ENCODE measurements at places on chromosomes 7 and 10. TPM values are rescaled to one million over a fixed set of nuclear protein-coding genes. Genes with fewer than 3 reads are reported as not detected.
A peak's percentile ranks its signal among the peaks of the same experiment; 100 is the strongest.

DNA sequence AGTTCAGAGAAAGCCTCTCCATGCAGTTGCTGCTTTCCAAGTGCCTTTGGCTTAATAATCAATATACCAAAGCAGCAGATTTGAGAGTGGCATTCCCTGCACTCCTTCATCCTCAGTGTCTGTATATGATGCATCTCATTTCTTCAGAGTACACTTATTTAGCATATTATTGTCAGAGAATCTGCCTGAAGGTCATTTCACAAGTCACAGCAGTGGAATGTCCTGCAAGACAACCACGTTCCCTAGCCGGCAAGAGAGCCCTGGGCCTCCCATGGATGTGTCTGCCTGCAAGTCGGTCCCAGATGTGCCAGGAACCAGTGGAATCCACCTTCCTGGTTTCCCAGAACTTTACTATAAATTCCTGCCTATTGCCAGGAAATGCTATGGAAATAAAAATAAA, 289.4 kb upstream of the IGFBP3 start:
- no peak for DNase-seq
- peaks cover 53% of the 10 kb centered on the region for H3K4me1 ChIP-seq
- H3K4me3 ChIP-seq: no peak overlapping the region
- H3K27me3 ChIP-seq: peaks cover 13% of the 10 kb centered on the region
- peaks cover 5% of the 10 kb centered on the region for H3K36me3 ChIP-seq

GRCh38 chr7:1164436-1164835, 4.4 kb upstream of the ZFAND2A start:
- peaks cover 6% of the 10 kb centered on the region for H3K27me3 ChIP-seq
- no peak overlapping the region for H3K4me3 ChIP-seq
- H3K36me3 ChIP-seq: peaks cover 30% of the 10 kb centered on the region
- H3K4me1 ChIP-seq: peaks cover 6% of the 10 kb centered on the region
- DNase-seq: no peak

The OPN1SW gene
- not detected for total RNA-seq

The MAPK8 gene
- total RNA-seq: 53.7 TPM

GRCh38 chr10:92880233-92880861, 32.0 kb downstream of the EXOC6 start:
- no peaks in the 10 kb centered on the region for H3K36me3 ChIP-seq
- peak; percentile 28 for DNase-seq
- no peak overlapping the region for H3K4me3 ChIP-seq
- H3K4me1 ChIP-seq: peaks cover 30% of the 10 kb centered on the region
- no peak overlapping the region for H3K27ac ChIP-seq

DNA sequence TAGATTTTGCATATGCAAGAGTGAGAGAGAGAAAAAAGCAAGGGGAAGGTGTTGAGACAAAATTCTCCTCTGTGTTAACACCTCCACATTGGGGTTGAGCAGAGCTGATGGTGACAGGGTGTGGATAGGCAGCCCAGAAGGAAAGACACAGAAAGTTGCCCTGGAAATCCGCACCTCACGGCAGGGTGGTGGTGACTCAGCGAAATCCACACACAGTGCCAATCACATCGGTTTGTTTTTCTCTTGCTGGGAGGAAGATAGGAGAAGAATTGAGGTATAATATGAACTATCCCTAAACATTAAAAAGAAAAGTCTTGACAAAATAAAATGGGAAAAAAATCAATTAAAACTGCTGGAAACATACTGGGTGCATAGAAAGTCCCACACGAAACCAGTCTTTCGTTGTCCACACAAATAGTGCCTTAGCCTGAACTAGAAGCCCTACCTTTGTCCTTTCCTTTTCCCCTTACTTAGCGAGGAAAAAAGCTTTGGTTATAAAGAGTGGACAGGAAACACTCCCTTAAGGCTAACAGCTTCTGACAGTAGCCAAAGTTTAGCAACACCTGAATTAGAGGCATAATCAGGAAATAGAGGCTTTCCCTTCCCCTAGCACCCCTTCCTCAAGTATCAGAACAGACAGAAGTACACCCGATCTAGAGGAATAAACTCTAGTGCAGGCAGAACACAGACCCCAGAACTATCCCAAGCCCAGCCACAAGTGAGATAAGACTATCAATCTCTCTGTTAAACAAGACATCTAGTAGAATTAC, 39.2 kb upstream of the DNAJC1 start:
- no peaks in the 10 kb centered on the region for H3K36me3 ChIP-seq
- peak; percentile 9 for DNase-seq
- H3K27me3 ChIP-seq: no peaks in the 10 kb centered on the region
- H3K27ac ChIP-seq: peak overlapping the region; percentile 48

DNA sequence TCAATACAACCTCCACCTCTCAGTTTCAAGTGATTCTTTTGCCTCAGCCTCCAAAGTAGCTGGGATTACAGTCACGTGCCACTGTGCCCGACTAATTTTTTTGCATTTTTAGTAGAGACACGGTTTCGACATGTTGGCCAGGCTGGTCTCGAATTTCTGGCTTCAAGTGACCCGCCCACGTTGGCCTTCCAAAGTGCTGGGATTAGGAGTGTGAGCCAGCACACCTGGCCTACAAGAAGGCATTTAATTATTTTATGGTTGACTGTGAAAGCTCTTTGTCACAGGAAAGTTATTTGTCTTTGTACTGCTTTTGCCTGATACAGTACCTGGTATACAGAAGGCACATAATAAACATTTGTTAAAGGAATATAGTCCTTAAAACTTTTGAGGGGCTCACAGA, 12.9 kb downstream of the MYOZ1 start:
- no peak overlapping the region for H3K27ac ChIP-seq
- peaks cover 8% of the 10 kb centered on the region for H3K4me1 ChIP-seq
- no peaks in the 10 kb centered on the region for H3K36me3 ChIP-seq
- H3K4me3 ChIP-seq: peak overlapping the region; percentile 56
- peaks cover 9% of the 10 kb centered on the region for H3K27me3 ChIP-seq

The AEBP1 gene
- 22.2 TPM for total RNA-seq

The ATP6V0A4 gene
- total RNA-seq: not detected

The MMP21 gene
- total RNA-seq: not detected

GRCh38 chr10:122474131-122474818, 12.9 kb downstream of the HTRA1 start:
- H3K36me3 ChIP-seq: no peaks in the 10 kb centered on the region
- H3K4me1 ChIP-seq: peaks cover 44% of the 10 kb centered on the region
- peaks cover 1% of the 10 kb centered on the region for H3K27me3 ChIP-seq
- H3K27ac ChIP-seq: peak overlapping the region; percentile 65
- H3K4me3 ChIP-seq: peak overlapping the region; percentile 54

DNA sequence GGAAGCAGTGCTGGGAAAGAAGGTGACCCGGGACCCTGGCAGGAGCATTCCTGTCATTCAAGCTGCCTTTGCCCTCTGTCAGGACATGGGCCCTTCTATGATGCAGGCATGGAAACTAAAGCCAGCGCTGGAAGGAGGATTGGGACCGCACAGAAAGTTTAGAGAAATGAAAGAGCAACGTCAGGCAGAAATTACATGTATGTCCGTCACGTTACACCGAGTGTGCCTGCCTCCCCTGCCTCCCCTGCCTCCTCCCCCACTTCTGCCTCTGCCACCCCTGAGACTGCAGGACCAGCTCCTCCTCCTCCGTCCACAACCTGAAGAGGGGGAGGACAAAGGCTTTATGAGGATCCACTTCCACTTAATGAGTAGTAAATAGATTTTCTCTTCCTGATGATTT, 13.9 kb upstream of the PWWP2B start:
- H3K4me1 ChIP-seq: peaks cover 24% of the 10 kb centered on the region
- no peak overlapping the region for H3K4me3 ChIP-seq
- H3K27me3 ChIP-seq: peaks cover 15% of the 10 kb centered on the region

The CYP3A4 gene
- not detected for total RNA-seq

The ZP3 gene
- 105 TPM for total RNA-seq

DNA sequence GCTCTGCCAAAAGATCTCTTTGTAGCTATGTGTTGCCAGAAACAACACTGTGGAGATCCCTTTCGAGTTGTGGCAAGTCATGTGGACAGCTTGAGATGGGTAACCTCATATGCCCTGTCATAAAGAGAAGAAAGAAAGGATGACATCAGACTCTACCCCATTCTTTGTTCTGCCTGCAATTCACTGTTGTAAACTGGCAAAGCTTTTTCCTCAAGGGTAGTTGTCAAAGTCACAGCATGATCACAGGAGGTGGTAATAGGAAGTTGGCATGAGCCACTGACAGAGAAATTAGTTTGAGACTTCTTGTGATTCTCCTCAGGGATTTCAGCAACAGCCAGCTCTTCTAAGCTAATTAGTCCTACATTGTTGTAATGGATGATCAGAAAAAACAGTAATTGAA, 19.4 kb upstream of the MINDY3 start:
- H3K27ac ChIP-seq: no peak overlapping the region
- H3K27me3 ChIP-seq: peaks cover 4% of the 10 kb centered on the region
- no peaks in the 10 kb centered on the region for H3K36me3 ChIP-seq
- peaks cover 4% of the 10 kb centered on the region for H3K4me1 ChIP-seq

GRCh38 chr10:113504423-113504822, 48.4 kb upstream of the HABP2 start:
- no peak for DNase-seq
- H3K4me3 ChIP-seq: no peak overlapping the region
- H3K36me3 ChIP-seq: peaks cover 4% of the 10 kb centered on the region
- peaks cover 3% of the 10 kb centered on the region for H3K27me3 ChIP-seq
- H3K4me1 ChIP-seq: peaks cover 5% of the 10 kb centered on the region

The MYOF gene
- total RNA-seq: 12.4 TPM

DNA sequence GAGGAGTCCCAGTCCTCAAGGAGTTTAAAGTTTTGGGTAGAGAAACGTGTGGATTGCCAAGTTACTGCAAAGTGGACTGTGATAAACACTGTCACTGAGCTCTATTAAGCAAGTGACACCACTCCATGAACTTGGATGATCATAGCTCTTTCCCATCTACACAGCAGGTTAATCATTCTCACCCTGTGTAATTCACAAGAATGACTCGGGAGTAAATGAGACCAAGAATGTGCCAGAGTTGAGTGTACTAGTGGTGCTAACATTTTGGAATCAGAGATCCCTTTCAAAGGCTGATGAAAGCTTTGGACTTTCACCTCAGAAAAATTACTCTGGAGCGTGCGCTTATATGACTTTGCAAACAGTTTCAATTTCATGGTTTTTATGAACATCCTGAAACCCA, 80.8 kb downstream of the RBM20 start:
- H3K27me3 ChIP-seq: peaks cover 6% of the 10 kb centered on the region
- H3K4me1 ChIP-seq: peaks cover 26% of the 10 kb centered on the region
- DNase-seq: no peak
- no peak overlapping the region for H3K27ac ChIP-seq
- H3K36me3 ChIP-seq: no peaks in the 10 kb centered on the region

DNA sequence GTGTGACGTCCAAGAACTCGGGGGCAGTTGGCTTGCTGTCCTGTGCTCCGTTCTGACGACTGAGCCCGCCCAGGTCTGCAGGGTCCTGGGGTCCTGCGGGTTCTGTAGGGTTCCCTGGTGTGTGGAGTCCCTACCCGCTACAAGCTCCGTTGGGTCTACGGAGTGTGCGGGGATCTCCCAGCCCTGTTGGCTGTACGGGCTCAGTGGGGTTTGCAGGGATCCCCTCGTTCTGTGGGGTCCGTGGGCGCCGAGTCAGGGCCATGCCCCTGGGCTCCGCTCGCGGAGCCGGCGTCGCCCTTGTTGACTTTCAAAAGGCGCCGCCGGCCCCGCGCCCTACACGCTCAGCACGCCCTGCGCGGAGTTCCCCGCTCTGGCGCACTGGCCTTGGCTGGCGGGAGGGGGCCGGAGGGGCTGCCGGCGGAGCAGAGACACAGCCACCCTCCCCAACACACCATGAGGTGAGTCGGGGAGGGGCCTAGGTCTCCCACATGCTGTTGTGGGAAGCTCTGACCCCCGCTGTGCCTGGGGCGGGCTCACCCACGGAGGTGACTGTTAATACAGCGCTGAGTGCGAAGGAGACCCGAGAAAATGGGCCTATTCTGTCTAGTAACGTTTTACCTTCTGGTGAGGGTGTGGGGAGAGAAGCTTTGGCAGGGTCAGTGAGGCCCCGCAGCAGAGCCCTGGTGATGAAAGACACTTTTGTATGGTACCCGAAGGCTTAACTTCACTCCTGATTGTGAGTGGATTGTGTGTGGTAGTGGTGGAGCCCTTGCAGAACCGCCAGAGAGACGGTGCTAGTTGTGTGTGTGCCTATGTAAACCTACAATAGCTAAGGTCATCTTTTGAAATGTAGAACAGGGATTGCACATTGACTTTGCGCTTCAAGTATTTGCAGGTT, 8.1 kb downstream of the TASOR2 start:
- DNase-seq: peak; percentile 60
- peaks cover 26% of the 10 kb centered on the region for H3K4me1 ChIP-seq
- peak overlapping the region; percentile 92 for H3K4me3 ChIP-seq
- H3K27ac ChIP-seq: peak overlapping the region; percentile 22

The EIF5AL1 gene
- total RNA-seq: 0.59 TPM

DNA sequence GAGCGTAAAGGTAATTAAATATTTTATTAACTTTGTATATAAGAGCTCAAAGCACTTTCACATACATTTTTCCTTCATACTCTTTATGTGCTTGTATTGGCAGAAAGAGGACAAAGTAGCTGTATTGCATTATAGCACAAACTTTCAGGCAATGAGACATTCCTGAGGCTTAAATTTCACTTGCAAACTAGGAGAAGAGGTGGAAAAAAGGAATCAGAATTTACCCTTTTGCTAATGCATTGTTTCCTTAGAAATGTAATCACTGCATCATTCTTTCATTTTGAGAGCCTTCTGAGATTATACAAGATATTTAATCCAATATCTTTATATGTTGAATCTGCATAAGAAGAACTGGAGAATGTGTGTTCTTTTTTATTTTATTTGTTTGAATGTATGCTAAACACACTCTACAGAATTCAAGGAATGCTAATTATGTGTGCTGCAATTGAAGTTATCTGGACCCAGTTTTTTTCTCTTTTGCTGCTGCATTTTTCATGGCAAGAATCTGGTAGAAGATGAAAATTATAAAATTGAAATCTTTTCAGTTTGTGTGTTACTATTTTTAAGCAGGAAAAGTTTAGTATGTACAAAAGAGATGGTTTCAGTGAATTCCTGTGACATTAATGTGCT, 185.1 kb downstream of the NXPH1 start:
- H3K4me3 ChIP-seq: no peak overlapping the region
- no peak overlapping the region for H3K27ac ChIP-seq
- no peaks in the 10 kb centered on the region for H3K27me3 ChIP-seq
- H3K4me1 ChIP-seq: no peaks in the 10 kb centered on the region
- no peaks in the 10 kb centered on the region for H3K36me3 ChIP-seq

The ZNF727 gene
- total RNA-seq: not detected

The LANCL2 gene
- 14.8 TPM for total RNA-seq

GRCh38 chr7:104795616-104796398, 218.2 kb upstream of the KMT2E start:
- no peaks in the 10 kb centered on the region for H3K36me3 ChIP-seq
- H3K27me3 ChIP-seq: peaks cover 1% of the 10 kb centered on the region
- no peak overlapping the region for H3K4me3 ChIP-seq
- no peak overlapping the region for H3K27ac ChIP-seq
- H3K4me1 ChIP-seq: peaks cover 19% of the 10 kb centered on the region

GRCh38 chr7:156667110-156667426, 26.5 kb downstream of the RNF32 start:
- H3K36me3 ChIP-seq: peaks cover 25% of the 10 kb centered on the region
- H3K4me1 ChIP-seq: peaks cover 15% of the 10 kb centered on the region
- H3K27me3 ChIP-seq: peaks cover 4% of the 10 kb centered on the region
- H3K27ac ChIP-seq: no peak overlapping the region
- no peak for DNase-seq
